ENCODE measurements at places on chromosomes 3 and 15.

DNA sequence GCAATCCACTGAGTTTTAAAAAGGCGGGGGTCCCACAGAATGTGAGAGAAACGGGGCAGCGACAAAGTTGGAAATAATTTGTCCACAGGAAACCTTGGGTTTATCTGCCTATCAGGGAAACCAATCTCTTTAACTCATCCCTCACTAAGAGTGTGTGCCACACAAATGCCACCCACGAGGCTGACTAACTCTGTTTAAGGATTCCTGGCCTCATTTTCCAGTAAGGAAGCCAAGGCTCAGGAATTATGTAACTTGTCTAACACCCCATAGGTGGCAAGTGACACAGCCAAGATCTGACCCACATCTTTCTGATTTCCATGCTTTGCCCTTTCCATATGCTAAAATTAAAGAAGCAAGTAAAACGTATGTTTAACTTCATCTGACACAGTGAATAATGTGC lies 263.2 kb downstream of the CNTN3 start:
- no peak for DNase-seq

DNA sequence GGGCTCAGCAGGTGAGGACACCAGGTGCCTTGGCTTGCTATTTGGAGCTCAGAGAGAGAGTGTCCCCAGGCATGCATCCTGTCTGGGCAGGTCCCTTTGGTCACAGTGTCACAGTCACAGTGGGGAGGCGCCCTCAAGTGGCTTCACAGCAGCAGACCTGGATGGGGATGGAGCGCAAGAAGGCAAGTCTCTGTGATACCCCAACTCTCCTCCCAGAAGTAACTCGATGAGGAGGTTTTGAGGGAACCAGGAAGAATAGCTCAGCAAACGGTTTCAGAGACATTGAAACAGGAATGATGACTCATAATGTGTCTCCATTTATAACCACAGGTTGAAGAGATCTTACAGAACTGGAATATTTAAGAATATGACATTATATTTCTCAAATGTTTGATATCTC lies 66.5 kb upstream of the SH3GL3 start:
- DNase-seq = no peak

DNA sequence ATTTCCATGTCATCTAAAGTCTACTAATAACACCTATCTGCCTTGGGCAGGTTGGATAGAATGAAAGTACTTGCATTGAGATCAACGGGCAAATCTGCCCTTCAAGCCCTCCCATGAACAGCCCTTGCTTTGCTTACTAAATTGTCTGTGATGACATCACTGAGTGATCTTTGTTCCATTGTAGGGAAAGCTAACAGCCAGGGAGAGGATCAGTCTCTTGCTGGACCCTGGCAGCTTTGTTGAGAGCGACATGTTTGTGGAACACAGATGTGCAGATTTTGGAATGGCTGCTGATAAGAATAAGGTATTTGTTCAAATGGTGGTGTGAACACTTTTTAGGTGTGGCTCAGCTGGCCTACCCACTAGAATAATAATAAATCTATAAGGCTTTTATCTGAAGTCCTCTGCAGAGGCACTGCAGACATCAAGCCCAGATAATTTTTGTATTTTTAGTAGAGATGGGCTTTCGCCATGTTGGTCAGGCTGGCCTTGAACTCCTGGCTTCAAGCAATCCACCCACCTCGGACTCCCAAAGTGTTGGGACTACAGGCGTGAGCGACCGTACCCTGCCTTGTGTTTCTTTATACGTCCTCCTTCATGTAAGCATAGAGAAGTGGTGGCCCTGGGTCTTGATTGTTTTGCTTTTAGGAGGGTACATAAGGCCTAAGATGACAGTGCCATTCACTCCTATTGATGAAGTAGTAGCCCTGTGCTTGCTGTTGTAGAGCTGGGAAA lies 5.7 kb downstream of the PCCB start:
- DNase-seq = no peak

DNA sequence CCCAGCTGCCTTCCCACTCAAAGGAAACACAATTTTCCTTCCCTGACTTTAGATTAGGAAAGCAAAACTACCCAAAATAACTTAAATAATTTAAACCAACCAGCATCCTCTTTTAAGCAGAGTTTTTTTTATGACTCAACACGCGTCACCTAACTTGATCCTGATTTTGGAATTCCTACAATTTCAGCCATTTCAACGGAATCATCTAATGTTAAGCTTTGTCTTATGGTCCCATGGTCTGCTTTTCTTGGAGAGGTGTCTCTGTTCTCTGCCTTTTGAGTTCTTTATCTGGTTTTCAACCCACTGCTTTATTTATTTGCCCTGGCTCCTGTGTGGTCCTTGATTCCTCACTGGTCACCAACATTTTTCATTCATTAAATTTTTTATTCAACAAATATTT lies 219.2 kb upstream of the ARHGEF26 start:
- DNase-seq = no peak

- no peak for DNase-seq
These were observed 279.1 kb upstream of the THRB start for GRCh38 chr3:24773798-24774197.

DNA sequence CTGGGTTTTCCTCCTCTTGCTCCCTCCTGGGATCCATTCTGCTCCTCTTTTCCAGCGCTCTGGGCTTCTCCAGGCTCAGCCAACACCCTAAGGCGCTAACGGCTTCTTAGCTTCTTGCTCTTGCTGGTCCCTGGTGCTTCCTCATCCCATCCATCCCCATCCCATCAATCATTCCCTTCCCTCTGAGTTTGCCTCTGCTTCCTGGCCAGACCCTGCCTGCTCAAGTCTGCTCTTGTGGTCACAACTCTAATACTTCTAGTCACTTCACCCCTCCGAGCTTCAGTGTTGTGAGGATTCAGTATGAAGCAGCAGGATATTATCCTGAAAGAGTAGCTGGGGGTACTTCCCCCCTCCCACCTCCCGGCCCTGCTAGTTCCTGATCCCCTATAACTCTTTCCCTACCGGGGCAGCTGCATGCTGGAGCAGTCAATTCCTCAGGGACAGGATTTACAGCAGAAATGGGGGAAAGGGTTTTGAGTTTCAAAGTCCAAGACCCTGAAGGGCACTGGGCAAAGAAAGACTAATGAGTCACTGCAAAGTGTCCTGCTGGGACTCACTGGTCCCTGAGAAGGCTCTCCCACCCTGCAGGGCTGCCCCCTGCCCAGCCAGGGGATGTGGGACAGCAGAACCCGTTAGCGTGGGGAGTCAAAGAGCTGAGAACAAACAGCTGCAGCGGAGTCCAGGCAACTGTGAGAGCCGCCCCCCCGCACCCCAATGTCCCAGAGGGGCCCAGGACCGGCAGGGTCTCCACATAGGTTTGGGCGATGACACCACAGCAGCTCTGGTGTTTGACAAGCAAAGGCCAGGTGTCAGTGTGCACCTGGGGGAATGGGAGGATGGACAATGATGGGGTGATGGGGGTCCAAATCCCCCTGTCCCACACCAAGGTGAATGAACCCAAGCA lies 2.3 kb upstream of the SYNM start:
- DNase-seq = no peak

DNA sequence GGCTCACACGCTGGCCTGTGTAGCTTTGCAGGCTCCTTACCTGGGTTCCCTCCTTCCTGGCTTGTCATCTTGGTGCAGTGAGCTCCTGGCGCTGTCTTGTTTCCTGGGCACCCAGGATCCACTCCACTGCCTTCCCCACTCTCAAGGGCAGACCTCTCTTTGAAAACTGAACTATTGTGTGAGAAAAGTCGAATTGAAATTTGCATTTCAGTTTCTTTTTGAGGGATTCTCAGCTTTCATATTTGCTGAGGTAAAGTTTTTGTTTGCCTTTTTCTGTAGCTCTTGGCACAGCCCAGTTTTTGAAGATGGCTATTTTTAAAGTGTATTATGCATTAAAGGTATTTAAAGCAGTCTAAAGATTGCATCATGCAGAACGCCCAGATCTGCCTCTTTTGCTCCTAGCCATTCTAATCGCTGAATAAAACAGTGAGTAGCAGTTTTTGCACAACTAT lies 70.1 kb downstream of the CCK start:
- no peak for DNase-seq

DNA sequence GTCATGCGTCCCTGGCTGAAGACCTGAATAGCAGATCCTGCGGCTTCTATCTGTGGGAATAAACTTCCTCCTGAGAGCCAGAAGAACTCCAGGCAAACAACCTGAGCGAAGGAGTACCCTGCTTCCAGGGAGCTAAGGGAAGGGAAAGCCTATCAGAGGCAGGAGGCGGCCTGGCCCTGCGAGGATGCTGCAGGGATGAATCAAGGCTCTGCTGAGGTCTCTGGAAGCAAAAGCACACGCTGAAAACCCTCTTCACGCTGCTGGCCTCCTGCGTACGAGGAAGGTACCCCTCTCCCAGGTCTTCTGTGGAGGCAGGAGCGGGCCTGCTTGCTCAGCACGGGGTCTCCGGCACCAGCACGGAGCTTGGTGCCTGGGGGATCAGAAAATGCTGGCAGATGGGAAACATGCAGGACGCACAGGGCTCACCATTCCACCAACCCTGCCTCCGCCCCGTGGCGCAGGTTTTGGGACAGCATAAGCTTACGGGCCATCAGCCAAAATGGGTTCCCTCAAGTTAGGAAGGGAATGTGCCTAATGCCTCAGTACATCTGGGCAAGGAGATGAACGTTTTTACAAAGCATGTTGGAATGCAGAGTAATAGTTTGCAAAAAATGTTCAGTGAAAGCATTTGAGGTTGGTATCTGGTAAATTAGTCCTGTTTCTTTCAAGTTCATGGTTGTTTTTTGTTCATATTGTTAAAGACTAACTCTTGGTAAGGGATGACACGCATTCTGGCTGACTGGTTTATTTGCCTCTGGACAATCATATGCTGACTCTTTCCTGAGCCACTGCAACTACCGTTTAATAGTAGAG lies 72.3 kb downstream of the CHSY1 start:
- DNase-seq = no peak

GRCh38 chr3:129282727-129283327 lies 4.2 kb downstream of the HMCES start:
- no peak for DNase-seq

- no peak for DNase-seq
These were observed 207.3 kb downstream of the XXYLT1 start for GRCh38 chr3:195063581-195064193.

- no peak for DNase-seq
These were observed 21.7 kb downstream of the XYLB start for GRCh38 chr3:38368238-38368637.

GRCh38 chr3:159904455-159904854 lies 84.2 kb upstream of the IL12A start:
- DNase-seq = no peak

DNA sequence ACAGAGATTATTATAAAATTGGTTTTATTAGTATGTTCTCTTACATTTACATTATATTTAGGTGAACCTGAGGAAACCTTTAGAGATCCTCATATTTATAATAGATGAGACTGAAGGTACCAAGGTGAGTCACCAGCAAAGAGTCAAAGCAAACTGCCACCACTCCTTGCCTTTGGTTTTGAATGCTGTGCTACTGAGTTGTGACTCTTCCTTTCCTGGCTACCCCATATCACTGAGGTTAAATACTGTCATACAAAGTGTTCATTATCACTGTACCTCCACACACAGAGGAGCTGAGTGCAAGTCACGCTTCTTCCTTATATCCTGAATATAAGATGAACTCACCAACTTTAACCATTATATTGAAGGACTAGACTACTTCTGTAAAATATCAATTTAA lies 168.2 kb downstream of the CBLB start:
- DNase-seq = no peak

GRCh38 chr3:61912158-61912557 lies 350.8 kb downstream of the PTPRG start:
- no peak for DNase-seq

DNA sequence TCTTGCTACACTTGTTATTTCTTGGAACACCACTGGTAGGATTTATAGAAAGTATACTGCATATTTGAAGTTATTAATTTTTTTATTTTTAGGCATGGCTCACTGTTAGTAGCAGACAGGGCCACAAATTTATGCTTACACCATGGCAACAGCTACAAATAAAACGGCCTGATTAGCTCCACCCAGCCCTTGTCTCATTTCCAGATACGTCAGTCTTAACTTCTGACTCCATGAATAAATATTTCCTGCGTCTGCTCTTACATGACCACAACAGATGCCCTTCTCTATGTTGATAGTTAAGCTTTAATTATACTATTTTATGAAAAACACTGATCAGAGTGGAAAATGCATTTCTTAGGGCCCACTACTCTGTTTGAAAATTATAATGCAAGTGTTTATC lies 62.3 kb upstream of the CPOX start:
- no peak for DNase-seq

DNA sequence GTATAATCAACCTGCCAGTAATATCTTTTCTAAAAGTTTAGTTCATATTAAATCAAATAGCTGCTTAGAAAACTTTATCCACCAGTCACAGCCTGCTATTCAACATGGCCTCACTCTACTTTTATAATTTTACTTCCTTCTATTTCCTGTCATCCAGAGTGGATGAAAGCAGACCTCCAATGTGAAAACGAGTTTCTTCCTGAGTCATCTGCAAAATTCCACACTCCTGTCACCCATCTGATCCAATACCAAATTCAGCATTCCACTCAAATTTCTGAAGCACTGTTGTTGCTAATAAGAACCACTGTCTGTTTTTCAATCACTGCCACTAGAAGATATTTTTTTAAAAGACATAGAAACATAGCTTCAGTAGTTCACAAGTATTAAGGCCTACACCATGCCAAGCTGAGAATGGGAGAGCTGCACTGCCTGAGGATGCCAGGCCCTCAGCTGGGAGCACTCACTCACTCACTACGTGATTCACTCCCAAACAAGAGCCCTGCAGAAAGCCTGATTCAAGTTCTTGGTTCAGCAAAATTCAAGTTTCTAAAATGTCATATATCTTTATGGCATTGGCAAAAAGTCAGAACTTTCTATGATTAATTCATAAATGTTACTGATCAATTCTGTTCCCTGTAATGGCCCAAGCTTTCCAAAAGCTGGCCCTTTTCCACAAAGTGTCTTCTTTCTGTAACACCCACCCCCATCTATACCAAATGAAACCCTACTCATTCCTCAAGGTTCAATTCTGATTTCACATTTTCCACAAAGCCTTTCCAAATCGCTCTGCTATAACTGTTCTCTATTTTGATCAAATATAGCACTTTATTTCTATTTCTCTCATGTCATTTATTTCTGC lies 82.9 kb downstream of the FSIP1 start:
- no peak for DNase-seq

GRCh38 chr3:186315581-186316354 lies 46.3 kb downstream of the DGKG start:
- DNase-seq = no peak

GRCh38 chr3:45009868-45010267 lies 16.2 kb upstream of the CLEC3B start:
- DNase-seq = no peak

DNA sequence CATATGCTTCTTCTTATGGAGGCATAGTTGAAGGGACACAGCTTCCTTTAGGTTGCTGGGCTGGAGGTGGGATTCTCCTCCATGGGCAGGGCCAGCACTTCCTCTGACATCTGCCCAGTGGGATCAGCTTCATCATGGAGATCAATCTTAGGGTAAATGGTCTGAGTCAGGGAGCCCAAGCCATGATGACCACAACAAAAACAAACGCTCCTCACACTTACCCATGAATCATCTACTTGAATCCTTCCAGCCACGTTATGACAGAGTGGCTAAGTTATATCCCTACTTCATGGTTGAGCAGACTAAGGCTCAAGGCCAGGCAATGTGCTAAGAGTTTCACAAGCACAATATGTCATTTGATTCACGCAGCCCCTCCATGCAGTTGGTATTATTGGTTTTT lies 87.2 kb upstream of the NMNAT3 start:
- no peak for DNase-seq

All from activated effector memory CD4-positive, alpha-beta T cell treated with Interleukin-2 at 50 U/mL for 16 hours (primary cell).